Esophagus squamous epithelium (tissue), 5 donors: ENCODE measurements at places on chromosomes 13 and 19. TPM values are rescaled to one million over a fixed set of nuclear protein-coding genes. Genes with fewer than 3 reads are reported as not detected.

DNA sequence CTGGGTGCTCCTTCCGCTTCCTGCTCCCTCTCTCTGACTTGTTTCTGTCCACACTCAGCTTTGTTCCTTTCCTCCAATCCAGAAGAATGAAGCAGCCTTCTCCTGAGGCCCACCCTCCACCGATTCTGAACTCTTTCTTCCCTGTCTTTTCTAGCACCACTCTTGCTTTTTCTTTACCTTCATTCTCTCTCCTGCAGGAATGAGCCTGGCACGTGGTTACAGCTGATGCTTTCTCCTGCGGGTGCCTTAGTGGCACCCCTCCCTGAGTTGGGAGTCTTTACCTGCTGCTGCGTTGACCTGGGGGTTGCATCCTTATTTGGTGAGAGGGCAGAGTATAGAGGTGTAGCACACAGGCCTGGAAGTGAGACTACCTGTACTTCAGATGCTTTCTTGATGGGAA is 6.2 kb downstream of the UBAC2 start:
- no peak for DNase-seq

RPL21 gene
- total RNA-seq: 735 TPM

ZNF441 gene
- 5.7 TPM for total RNA-seq

DNA sequence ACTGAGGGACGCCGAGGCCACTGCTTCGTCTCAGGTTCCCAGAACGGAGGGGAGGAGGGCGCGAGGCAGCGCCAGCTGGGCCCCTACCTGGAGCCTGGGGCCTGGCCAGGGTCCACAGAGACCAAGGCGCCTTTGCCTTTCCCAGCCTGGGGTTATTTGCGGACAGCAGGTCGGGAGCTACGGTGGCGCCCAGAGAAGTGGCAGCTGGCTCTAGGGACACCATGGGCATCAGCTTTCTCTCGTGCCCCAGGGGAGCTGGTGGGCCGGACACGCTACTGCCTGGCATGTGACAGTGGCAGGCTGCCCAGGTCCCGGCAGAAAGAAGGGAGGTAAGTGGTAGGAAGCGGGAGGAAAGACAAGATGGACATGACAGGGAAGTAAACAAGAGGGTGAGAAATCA is 19.0 kb downstream of the AKT2 start:
- DNase-seq: no peak

GRIN2D gene
- 0.11 TPM for total RNA-seq

GRCh38 chr19:28288572-28289264 is 924.2 kb downstream of the UQCRFS1 start:
- DNase-seq: no peak

GRCh38 chr19:11586331-11586730 is 8.9 kb upstream of the ACP5 start:
- no peak for DNase-seq

GZMM gene
- 0.57 TPM for total RNA-seq

GRCh38 chr13:19618977-19619376 is 14.5 kb upstream of the MPHOSPH8 start:
- no peak for DNase-seq

ZNF253 gene
- total RNA-seq: 0.95 TPM
